ENCODE measurements at places on chromosomes 7 and 10.

DNA sequence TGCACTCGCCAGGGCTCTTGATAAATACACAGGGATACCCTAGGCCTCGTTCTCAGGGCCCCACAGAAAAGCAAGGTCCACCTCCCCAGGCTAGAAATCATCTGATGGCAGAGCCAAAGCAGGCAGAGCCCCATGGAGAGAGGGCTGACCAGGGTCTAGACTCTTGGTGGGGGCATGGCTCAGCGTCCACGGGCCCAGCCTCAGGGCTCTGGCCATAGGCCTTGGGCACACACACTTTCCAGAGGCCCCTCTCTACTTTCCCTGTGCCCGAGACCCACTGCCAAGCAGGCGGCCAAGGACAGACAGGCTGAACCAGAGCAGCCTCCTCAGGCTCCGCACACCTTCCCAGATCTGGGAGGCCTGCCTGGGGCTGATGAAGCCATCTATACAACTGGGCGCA is 64.8 kb downstream of the FAM53B start:
- DNase-seq: no peak

GRCh38 chr7:34327681-34328080 is 330.3 kb upstream of the NPSR1 start:
- no peak for DNase-seq

DNA sequence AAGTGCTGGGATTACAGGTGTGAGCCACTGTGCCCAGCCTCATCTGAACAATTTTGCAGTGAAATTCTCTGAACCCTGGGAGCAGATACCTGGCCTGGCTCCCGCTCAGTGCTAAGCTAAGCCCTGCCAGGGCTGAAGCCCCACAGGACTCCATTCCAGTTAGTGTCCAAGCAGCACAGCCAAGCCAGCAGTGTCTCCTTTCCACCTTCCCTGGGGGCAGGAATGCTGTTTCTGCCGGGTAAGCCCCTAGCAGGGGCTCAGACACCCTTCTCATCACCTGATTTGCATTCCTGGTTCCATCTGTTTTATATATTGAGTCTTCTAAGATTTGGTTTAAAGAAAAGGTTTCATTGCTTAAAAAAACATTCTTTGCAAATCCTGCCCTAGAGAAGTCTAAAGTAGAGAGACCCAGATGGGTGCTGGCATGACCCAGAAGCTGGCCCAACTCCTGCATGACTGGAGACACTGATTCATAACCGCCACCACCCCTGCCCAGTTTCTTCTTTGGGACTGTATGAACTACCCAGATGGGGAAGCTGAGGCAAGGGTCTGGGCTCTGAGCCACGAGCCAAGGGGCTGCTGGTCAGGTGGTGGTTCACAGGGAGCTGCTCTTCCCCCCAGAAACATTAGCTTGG is 14.0 kb downstream of the SLC13A4 start:
- DNase-seq: no peak

GRCh38 chr7:23968791-23969190 is 258.8 kb downstream of the STK31 start:
- no peak for DNase-seq

DNA sequence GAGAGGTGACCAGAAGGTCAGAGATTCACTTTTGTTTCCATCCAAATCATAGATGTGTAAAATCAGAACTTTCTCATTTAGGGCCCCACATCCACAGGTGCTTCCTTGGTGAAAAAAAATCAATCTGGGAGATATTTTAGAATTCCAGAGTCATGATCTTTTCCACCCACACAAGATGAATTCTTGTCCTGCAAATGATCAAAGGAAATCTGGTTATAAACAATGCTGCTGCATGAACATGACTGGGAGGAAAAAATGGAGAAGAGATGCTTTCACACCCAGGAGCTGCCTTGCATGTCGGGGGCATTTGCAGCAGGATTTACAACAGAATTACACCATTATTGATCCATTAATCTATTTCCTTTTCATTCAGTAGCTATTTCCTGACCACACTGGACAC is 106.5 kb upstream of the TMEM72 start:
- no peak for DNase-seq

DNA sequence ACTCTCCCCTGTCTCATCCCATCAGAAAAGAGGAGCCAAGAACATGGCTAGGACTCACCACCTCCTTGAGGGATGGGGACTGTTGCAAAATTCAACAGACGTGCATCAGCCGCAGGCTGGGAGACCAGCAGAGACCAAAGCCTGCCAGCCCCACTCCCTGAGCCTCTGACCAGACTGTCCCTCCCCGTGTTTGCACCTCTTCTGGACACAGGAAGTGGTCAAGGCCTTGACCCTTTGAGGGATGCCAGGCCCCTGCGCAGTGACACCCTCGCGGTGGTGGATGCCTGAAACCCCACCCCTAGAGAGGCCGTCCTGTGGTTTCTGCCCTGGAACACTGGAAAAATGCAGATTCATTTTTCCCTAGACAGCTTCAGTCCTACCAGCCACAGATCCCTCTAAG is 128.4 kb upstream of the TCF7L2 start:
- DNase-seq: no peak

DNA sequence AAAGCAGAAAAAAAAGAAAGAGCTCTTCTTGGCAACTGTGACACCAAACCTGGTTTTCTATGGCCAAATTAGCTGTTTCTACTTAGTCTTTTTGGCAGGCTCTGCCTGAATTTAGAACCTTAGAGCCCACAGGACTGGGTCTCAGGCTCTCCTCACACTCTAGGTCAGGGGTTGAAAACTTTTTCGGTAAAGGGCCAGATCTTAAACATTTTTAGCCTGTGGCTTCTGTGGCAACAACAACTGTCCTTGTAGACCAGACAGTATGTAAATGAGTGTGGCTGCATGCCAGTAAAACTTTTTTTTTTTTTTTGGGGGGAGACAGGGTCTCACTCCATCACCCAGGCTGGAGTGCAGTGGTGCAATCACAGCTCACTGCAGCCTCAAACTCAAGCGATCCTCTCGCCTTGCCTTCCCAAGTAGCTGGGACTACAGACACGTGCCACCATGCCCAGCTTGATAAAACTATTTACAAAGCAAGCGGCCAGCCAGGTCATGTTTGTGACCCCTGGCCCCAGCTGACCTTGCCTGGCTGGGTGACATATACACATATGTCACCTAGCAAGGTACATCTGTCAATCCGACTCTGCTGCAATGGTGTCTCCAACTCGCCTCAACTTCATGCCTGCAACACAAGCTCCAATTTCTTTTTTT is 17.4 kb downstream of the KPNA7 start:
- no peak for DNase-seq

DNA sequence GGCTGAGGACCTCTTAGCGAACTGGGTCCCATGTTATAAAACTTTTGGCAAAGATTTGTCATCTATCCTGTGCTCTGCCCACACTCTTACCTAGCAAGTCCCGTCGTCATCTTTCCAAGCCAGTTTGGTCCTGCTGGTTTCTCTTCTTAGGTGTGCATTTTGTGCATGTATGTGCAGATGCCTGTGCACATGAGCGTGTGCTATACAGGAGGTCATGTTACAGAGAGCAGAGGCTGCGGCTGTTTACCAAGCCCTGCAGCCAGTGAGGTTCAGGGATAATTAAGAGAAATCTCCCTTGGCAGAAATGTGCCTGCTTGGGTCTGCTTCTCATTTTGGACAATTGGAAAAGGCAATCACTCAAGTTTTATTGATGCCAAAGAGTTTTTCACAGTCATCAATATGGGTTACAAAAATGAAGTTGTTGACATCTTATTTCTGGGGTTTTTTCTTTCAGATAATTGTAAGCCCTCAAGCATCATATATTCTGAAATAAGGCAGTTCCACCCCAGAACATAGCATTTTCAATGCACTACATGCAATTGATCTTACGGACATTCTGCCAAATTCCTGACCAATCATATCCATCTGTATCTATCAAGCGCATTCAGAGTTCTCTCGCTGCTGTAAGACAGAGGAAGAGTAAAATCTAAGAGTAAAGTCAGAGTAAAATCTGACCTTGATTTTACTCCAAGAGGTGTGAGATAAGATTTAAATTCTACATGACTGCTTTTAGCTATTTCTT is 361.4 kb upstream of the ZNF32 start:
- DNase-seq: no peak

- no peak for DNase-seq
These were observed 279.1 kb upstream of the PITRM1 start for GRCh38 chr10:3451516-3452172.

- DNase-seq: no peak
These were observed 213.5 kb upstream of the MKI67 start for GRCh38 chr10:128339753-128340152.

DNA sequence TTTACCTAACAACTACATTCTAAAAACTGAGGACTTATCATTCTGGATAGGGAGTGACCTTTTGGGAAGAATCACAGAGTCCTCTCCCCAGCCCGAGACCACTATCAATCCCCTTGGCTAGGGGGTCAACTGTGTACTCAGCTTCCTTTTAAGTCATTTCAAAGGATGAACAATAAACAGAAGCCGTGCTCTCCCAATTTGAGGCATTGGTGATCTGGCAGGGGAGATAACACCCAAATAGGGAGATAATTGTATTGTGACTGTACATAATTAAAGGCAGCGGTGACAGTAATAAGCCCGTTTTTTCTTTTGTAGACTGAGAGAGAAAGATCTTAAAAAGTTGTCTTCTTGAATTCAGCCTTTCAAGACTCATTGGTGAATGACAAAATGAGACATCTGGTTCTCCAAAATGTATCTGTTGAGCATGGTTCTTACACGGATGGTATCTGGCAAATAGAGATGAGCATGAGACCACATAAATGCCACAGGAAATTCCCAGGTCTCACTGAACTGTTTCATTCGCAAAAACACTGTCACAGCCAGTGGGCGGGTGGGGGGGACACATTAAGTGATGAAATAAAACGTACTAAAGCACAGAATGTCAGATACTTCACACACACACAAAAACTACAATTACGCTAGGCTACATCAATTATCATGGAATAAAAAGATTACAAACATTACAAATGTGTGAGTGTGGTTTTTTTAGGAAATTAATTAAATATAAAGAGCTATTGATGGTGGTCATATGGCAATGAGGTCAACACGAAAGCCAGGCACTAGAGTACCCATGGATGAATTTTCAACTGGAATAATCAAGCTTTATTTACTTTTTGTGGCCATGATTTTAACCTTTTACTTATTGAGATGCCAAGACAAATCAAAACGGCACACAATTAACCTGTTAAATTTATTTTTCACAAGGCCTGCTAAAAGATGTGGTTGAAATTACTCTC is 108.4 kb downstream of the HIPK2 start:
- DNase-seq: no peak

DNA sequence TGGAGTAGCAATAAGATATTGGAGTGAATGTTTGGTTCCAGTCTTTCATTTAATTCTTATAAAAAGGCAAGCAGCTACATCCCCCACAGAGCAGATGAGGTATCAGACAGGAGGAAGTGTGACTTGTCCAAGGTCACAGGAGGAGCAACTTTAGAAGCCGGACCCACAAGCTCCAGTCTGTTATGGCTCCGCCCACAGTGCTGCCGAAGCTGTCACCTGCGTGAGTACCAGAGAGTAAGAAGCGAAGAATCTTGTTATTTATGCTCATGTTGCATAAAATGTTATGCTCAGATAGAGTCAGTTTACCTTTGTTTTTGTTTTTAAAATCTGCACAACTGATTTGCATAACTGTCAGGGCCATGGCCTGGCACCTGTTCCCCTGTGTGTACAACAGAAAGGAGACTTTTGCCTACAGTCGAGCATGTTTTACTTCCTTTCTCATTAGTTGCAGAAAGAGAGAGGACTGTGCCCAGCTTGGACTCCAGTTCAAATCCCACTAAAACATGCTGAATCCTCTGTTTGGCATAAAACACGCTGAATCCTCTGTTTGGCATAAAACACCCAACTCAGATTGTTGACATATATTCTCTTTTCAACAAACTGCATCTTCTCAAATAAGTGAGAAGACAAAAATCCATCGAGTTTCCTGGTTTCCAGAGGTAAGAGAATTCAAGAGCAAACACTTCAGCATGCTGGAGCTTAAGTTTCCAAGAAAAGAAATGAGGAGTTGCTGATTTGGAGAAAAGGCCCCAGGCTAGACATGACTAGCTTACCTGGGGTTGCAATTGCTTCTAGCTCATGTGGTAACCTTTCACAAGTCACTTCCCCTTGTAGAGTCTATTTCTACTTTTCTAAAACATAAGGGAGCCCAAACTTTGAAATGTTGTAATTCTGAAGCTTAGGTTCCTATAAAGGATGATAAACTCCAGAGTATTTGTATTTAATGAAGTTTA is 409.8 kb upstream of the ZMIZ1 start:
- no peak for DNase-seq

GRCh38 chr7:121103579-121103978 is 115.1 kb downstream of the CPED1 start:
- no peak for DNase-seq

- no peak for DNase-seq
These were observed 43.0 kb upstream of the HECTD2 start for GRCh38 chr10:91367127-91367531.

GRCh38 chr10:100041306-100042002 is 31.7 kb upstream of the DNMBP start:
- DNase-seq: no peak

GRCh38 chr10:131233611-131234258 is 77.8 kb downstream of the TCERG1L start:
- DNase-seq: no peak

DNA sequence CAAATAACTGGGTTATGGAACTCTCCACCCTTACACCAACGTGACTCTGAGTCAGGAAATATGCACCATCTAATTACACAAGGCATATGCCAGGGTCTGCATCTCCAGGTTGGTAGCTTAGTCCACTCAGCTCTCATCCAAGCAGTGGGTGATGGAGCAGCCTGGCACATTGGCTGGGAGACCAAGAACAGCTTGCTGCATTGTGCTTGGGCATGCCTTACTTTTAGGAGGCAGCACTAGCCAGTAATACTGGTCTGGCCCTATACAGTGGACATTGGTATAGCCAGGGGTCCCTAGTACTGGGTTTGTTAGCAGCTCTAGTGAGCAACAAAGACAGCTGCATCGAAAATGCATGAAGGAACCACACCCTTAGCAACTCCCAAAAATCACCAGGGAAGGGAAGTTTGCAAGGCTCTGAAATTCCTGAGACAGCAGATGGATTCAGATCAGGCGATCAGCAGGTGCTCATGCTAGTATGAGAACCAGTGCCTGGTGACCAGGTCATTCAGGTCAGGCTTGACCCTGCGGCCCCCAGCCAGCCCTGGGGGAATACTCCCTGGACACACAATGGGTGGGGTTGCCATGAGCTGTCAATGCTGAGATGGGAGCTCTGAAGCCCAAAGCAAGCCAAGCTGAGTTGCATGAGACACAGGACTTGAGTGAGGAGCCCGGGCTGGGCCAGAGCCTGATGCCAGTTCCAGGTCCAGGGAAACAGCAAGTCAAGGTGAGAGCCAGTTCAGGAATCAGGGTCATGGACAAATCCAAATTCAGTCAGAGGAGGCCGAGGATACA is 217.9 kb upstream of the ZMIZ1 start:
- no peak for DNase-seq

GRCh38 chr10:60985951-60986350 is 42.0 kb upstream of the RHOBTB1 start:
- DNase-seq: no peak

- no peak for DNase-seq
These were observed 236.4 kb upstream of the CCDC6 start for GRCh38 chr10:60142736-60143135.

Measured in activated CD8-positive, alpha-beta memory T cell treated with anti-CD3 and anti-CD28 coated beads for 1 hour (primary cell).